Activated CD8-positive, alpha-beta memory T cell treated with anti-CD3 and anti-CD28 coated beads, Interleukin-2, amount 10 ng/mL, durations not matched to agents 7 days and 5 days (primary cell): ENCODE measurements at places on chromosomes 2 and 18. TPM values are rescaled to one million over a fixed set of nuclear protein-coding genes. Genes with fewer than 3 reads are reported as not detected.

The DLX1 gene
- total RNA-seq, result not detected

The EFR3B gene
- total RNA-seq, result 0.61 TPM

The SULT1C4 gene
- not detected for total RNA-seq

The CARF gene
- 8.2 TPM for total RNA-seq

The DAPL1 gene
- not detected for total RNA-seq

The ARHGAP25 gene
- total RNA-seq, result 90.2 TPM

The MCM6 gene
- 159 TPM for total RNA-seq

The TMEM17 gene
- total RNA-seq, result 0.12 TPM

The UGT1A3 gene
- total RNA-seq, result not detected

The ZFP36L2 gene
- 118 TPM for total RNA-seq

The NR4A2 gene
- total RNA-seq, result 14.8 TPM

The STEAP3 gene
- total RNA-seq, result 0.15 TPM

The SH2D6 gene
- total RNA-seq, result 0.52 TPM

The FBXO11 gene
- total RNA-seq, result 49.8 TPM
